ENCODE measurements at places on chromosomes 1 and 21.

DNA sequence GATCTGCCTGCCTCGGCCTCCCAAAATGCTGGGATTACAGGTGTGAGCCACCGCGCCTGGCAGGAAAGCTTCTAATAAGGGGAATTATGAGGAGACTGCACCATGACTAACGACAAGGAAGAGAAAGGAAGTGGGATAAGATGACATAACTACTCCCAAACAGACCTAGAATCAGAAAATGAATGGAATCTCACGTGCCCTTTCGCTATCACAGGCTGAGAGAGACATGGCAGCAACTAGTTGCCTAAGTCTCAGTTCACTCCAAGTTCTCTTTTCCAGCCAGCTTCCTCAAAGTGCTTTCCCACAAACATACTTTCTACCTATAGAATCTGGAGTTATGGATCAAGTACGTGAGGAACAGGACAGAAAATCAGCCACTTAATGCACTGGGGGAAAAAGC, 2.0 kb downstream of the PI4KB start:
- no peak for DNase-seq

DNA sequence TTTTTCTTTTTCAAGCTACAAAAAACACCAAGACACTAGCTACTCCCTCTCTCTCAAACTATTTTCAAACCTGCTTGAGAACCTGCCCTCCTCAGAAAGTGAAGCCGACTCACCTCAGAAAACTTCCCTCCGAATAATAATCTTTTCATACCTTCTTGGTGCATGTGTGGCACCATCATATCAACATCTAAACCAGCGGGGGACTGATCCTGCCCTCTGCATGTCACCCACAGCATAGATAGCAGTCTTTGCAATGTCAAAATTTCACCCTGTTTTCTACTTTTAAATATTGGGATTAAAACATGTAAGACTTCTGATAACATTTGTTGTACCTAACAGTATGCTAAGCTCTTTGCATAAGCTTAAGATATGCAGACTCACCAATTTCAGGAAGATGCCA, 1260.3 kb downstream of the PLA2G4A start:
- no peak for DNase-seq

GRCh38 chr21:44820851-44821250, 3.0 kb upstream of the SUMO3 start:
- no peak for DNase-seq

DNA sequence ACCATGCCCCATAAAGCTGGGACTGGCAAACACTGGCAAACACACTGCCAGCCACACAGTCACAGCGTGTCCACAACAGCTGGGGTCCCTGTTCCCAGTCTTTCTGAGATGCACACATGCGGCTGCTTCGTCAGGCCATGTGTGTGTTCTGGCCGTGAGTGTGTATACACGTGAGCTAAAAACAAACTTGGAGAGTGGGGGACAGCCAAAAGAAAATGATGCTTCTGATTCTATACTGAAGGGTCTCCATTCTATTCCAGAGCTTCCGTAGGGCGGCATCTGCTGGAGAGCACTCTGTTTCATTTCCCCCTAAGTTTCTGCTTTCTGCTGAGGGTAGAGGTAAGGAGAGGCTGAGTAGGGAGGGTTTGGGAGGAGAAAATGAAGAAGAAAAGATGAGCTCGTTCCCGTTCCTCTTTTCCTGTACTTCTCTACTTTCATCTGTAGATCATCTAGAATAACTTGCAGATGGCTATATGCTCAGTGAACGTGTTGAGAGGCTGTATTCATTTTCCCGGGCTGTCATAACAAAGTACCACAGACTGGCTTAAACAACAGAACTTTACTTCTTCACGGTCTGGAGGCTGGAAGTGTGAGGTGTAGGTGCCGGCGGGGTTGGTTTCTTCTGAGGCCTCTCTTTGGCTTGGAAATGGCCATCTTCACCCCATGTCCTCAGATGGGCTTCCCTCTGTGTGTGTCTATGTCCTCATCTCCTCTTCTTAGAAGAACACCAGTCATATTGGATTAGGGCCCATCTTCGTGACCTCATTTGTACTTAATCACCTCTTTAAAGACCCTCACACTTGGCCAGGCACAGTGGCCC, 151.6 kb downstream of the TOMM20 start:
- DNase-seq, result no peak

DNA sequence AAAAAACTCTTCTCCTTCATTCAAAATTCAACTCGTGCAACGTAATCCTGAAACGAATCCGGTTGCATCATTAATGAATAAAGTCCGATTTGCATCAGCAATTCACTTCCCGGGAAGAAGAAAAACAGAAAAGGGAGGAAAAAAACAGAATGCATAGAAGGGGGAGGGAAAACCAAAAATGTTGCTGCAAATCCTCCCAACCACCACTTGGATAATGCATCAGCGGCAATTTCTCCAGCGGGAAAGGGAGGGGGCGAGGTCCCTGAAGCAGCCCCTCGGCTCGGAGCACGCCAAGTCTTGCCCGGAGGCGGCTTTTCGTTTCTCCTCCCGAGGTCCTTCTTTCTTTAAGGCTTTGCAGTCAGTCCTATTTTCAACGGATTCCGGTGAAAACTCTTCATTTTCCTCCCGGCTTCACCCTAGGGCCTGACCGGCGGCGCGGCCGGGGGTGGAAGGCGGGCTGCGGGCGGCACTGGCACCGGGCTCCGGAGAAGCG, 723 bp downstream of the CDC42BPA start:
- no peak for DNase-seq

GRCh38 chr1:32953495-32953894, 11.1 kb downstream of the RNF19B start:
- DNase-seq, result no peak

DNA sequence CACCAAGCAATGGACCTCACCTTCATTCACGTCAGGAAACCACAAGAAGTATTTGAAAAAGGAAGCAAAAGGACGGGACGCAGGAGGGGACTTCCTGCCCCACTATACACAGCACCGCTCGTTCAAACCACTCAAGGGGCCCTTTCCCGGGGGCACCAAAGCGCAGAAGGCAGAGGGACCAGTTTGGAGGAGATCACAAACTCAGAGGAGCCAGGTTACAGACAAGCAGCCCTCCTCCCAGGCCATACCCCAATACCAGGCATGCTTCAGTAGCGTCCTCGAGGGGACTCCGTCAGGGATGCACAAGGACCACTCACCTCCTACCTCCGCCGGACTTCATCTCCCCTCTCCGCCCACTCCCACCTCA, 685 bp downstream of the CRTC2 start:
- no peak for DNase-seq

DNA sequence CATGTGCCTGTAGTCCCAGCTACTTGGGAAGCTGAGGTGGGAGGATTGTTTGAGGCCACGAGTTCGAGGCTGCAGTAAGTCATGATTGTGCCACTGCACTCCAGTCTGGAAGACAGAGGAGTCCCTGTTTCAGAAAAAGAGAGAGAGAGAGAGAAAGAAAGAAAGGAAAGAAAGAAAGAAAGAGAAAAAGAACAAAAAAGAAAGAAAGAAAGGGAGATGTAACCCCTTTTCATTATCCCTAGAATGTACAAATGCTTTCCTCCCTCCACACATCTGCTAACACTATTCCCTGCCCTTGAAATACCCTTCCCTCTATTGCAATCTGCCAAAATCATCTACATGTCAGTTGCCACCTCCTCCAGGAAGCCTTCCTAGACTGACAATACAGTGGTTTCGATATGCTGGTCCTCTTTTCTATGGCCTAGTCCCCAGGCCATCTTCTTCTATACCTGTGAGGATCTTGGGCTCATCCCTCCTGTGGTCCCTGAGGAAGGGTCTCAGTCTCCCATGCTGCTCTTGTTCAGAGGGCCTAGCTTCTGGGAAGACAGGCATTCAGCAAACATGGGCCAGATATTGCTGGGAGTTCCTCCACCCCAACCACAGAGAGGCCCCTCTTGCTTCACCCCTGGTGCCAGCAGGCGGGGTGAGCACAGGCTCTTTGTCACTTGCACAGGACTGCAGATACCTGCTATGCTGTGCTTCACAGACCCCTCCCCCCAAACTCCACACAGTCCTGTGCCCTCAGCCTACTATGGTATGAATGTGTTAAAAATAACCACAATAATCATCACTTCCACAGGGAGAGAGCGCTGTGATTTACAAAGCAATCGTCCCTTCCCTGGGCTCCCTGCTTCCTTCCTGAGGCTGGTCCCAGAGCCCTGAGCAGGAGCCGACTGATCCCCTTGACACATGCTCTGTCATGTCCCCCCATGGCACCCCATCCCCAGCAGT, 14.1 kb downstream of the ADGRB2 start:
- no peak for DNase-seq

DNA sequence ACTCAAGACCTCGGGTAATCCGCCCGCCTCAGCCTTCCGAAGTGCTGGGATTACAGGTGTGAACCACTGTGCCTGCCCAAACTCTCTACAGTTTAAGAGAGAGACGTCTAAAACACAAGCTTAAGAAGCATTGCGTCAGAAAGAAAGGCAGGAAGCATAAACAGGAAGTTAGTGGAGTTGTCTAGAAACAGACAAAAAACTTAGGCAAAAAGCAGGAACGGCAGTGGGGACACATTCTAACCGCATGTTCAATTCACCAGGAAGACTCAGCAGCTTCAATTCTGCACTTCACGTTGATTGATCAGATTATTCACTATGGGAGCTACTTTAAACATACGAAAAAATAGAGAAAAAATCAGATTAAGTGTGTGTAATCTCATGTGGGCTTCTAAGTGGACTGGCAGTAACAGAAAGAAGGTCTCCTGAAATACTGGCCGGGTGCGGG, 7.4 kb downstream of the CFAP74 start:
- DNase-seq, result no peak

GRCh38 chr1:51928896-51929295, 50.4 kb upstream of the NRDC start:
- DNase-seq, result no peak

- DNase-seq, result no peak
These were observed 1.2 kb downstream of the CEP170 start for GRCh38 chr1:243253926-243254232.

GRCh38 chr1:237223419-237223818, 181.4 kb downstream of the RYR2 start:
- no peak for DNase-seq

DNA sequence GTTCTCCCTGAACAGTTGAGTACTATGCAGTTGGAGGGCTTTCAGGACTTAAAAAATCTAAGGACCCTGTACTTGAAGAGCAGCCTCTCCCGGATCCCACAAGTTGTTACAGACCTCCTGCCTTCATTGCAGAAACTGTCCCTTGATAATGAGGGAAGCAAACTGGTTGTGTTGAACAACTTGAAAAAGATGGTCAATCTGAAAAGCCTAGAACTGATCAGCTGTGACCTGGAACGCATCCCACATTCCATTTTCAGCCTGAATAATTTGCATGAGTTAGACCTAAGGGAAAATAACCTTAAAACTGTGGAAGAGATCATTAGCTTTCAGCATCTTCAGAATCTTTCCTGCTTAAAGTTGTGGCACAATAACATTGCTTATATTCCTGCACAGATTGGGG, 48.7 kb upstream of the LRRC8C start:
- DNase-seq, result no peak

DNA sequence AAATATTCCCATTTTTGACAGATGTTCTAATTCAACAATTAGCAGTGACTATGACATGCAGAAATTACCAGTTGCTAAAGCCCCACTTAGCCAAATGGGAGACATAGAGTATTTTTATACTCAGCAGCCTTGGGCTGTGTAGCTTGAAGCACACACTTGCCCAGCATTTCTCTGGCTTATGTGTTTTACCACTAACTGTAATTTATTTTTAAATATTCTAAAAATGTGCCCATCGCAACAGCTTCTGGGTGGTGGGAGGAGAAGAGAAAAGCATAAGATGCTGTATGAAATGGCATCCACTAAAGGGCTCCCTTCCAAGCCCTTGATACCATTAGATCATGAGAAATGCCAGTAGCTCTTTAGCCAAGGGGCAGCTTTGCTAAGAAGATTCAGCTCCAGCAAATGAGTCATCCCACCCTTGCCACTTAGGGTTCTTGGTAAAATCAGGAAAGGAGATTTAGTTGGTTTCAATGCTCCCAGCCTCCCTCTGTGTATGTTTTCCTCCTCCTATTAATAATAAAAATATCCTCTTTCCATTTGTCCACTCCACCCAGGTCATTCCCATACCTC, 462.7 kb upstream of the DEPDC1 start:
- DNase-seq, result no peak

Data from stimulated activated CD4-positive, alpha-beta T cell treated with anti-CD3 and anti-CD28 coated beads, Interleukin-1b, Interleukin-23, amount 100 ng/mL, for 24 hours (primary cell).